ENCODE measurements at places on chromosomes 12 and 14.

GRCh38 chr12:43347026-43347425 lies 205.0 kb downstream of the ADAMTS20 start:
- DNase-seq = no peak

- DNase-seq = no peak
Measured at GRCh38 chr12:26936559-26937442, 980 bp downstream of the INTS13 start.

DNA sequence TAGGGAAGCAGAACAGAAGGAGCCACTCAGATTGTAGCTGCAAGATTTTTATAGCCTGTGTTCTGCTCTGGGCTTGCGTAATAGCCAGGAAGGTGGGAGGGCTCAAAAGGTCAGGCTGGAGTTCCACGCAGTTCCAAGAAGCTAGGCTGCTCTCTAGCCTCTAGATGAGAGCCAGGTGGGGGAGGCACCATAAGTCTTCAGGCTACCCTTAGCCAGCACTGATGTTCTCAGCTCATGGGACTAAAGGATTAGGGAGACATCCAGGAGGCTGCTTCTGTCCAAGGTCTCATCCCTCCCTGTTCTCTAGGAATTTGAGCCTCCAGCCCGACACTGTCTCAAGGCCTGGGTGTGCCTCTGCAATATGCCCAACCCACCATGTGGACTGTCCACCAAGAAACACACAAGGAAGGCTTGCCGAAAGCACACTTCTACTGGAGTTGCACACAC lies 1.7 kb downstream of the LMBR1L start:
- DNase-seq = no peak

DNA sequence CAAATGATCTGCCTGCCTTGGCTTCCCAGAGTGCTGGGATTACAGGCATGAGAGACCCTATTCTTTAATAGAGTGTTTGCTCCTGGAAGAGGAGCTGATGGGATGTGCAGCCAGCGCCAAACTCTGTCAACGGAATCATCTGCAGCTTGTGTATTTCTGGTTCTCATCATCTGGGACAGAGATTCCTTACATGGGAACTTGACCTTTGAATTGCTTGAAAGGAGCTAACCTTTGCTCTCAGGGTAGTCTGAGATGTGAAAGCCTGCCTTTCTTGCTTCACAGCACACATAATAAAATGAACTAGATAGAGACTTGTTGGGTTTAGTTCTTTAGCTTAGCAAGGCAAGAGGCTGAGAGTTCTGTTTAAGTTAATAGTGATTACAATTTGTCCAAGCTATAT lies 120.0 kb downstream of the OTOGL start:
- DNase-seq = no peak

GRCh38 chr14:38799671-38800070 lies 303.4 kb downstream of the SEC23A start:
- DNase-seq = no peak

DNA sequence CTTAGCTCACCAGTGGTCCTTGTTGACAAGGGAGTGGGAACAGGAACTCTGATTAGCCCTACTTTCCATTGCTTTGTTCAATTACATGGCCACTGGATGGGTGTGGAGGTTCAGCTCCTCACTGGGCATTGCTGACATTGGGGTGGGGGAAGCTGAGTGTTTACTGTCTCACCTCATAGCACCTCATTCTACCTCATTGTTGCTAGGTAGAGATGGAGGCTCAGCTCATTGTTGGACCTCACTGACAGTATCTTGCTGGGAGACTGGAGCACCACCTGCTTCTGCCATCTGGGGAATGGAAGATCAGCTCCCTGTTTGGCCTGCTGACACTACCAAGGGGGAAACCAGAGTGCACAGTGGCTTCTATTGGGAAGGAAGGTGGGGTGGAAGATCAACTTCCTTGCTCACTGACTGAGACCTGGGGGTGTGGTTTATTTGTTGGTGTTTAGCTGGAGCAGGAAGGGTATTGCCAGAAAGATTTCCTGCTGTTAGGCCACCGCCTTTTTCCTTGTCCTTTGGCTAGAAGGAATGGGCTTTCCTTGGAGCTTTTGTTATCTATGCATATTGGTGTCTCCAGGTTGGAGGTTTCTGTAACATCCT lies 1.3 kb upstream of the OR4E2 start:
- DNase-seq = no peak

DNA sequence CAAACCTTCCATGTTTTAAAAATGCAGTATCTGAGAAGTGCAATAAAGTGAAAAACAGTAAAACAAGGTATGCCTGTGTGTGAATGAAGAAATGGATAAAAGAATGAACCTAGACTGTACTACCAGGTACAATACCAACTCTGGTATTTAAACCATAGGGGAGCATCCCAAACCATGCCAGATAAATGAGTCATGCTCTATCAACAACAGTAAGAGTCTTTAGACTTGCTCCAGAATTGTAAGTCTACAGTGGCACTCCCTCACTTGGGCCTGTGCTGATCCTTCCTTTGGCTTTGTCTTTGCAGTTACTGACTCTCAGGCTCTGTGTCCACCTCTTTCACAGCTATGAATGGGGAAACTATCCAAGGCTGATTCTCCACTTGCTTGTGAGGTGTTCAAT lies 38.1 kb downstream of the BBS10 start:
- no peak for DNase-seq

GRCh38 chr12:22467190-22467589 lies 77.2 kb downstream of the C2CD5 start:
- no peak for DNase-seq

GRCh38 chr12:23222801-23223200 lies 597.8 kb downstream of the ETNK1 start:
- DNase-seq = no peak
